ENCODE measurements at places on chromosomes 2 and 18.

DNA sequence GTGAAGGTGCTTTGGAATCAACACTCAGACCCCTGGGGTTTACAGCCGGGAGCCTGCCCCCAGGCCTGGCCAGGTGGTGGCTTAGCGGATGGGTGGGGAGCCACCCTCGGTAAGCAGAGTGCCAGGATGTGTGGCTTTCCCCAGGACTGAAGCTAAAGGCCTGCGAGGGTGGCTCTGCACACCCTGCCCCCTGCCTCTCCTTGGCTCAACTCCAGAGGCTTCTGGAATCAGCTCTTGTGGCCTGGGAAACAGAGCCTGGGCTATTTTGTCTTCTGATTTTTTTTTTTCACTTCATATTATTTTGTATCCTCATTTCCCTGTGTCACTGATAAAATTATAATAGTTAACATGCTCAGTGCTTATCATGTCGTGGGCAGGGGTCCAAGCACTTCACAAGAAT lies 79.8 kb downstream of the RHOB start:
- DNase-seq = no peak

GRCh38 chr2:54499661-54500060 lies 43.5 kb downstream of the SPTBN1 start:
- DNase-seq = no peak

DNA sequence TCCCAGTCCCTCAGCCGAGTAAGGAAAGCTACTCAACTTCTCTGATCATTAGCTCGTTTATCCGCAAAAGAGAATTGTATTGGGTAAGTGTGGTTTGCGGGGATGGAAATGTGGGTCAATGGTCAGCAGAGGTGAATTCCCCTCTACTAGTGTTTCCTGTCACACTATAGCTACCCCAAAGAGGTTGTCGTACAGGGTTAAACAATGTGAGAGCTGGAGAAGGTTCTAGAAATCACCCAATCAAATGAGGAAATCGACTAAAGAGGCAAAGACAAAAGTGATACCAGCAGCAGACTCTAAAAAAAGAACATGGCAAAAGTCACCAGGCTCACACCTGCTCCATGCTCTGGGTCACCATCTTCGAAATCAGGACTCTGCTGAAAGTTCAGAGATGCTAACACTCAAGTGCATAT lies 144.7 kb upstream of the ITGA4 start:
- no peak for DNase-seq

GRCh38 chr2:191341436-191341835 lies 96.2 kb downstream of the MYO1B start:
- DNase-seq = no peak

DNA sequence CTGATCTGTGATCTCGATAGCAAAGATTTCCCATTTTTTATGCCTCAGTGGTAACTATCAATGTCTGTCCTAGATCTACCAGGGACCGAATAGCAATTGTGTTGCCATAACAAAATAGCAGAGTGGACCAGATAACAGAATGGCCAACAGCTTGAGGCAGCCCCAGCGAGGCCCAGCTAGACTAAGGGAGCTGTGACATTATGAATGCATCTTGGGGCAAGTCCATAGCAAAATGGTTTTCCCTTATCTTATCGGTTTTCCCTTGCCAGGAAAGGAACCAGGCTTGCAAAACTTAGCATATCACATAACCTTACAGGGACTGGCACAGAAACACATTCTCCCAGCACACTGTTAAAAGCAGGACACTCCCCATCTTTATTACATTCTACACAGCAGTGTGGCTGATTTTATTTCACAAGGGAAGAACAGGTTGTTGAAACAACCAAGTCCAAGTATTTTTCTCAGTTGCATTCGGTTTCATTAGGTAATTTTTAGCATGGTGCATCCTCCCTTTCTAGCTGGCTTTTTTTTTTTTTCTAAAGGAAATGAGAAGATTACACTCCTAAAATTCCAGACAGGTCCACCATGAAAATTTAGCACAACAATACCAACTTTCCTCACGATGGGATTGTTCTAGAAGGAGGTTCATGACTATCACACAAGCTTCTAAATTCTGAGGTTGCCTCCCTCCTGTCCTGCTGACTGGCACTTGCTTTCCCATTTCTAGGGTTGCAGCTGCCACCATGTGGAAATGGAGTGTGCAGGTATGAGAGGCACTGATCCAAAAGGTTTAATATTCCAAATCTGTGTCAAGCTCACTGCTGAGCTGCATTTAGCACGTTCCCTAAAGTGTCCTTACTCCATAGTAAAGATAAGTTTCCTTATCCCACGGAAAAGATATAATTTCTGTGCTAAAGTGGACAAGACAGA lies 97.0 kb upstream of the SLC35G4 start:
- DNase-seq = no peak

GRCh38 chr2:205684871-205685313 lies 2.6 kb downstream of the NRP2 start:
- DNase-seq = no peak

DNA sequence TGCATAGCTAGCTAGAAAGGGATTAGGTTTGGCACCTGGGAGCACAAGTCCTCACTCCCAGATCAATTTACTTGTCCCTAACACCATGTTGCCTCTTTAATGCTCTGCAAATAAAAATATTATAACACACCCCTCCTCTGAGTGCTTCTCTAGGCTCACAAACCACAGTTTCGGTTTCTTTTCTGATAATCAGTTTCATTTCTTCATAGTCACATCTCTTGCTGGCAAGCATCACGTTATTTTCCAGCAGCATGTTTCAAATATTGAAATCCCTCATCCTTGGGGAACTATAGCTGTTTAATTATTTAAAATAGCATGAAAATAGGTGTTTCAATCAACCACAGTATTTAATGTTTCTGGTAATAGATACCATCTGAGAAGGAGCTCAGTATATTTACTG lies 13.9 kb upstream of the SMCHD1 start:
- no peak for DNase-seq

DNA sequence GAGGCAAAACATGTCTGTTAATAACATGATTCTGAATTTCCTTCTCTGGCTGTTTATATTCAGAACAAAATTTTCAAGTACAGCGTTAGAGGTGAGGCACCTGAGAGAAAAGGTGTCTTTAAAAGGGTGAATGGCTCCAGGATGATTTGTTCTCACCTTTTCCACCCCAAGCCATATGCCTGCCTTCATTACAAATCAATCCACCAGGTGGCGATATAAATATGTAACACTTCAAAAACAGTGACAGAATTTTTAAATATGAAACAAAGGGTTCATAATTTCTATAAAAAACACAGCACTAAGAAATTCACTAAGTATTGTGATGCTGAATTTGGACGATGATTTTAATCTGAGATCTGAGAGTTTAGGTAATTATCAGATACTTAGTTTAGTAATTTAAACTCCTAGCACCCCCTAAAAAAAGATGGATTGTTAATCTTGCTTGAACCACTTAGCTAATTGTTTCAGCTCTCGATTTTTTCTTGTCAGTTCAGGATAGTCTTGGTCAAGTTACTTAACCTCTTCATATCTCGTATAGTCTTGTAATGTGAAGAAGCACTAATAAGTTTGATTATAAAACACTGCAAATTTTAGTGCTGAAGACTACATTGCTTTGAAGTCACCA lies 528.8 kb downstream of the CPS1 start:
- no peak for DNase-seq

GRCh38 chr2:138327967-138328366 lies 173.6 kb upstream of the SPOPL start:
- DNase-seq = no peak

DNA sequence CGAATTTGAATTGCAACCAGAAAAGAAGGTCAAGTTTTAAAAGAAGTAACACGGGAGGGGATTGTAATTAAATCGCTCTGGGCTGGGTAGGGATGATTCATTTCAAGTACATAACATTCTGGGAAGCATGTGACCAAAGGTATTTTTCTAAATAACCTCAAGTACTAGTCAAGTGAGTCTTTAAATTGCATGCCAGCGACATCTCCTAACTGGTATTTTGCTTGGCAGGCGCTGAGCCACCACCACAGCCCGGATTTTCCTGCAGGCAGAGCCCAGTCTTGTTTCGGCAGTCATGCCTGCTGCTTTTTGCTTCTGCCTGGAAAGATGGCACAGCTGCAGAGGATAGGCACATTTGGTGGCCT lies 33.7 kb upstream of the NPAS2 start:
- no peak for DNase-seq

DNA sequence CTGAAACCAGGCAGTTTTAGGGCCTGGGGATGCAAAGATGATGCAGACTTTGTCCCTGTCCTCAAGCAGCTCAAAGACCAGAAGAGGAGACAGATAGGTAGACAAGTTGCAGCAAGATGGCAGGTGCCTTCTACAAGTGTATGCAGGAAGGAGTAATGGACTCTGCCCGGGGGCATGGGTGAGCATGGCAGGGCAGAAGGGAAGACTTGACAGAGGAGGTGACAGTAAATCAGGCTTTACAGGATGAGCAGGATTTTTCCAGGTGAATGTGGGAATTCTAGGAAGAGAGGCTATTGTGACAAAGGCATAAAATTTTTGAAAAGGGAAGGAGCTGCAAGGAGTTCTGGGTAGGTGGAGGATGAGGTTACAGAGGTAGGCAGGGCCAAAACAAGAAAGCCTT lies 4.7 kb downstream of the EFEMP1 start:
- no peak for DNase-seq

DNA sequence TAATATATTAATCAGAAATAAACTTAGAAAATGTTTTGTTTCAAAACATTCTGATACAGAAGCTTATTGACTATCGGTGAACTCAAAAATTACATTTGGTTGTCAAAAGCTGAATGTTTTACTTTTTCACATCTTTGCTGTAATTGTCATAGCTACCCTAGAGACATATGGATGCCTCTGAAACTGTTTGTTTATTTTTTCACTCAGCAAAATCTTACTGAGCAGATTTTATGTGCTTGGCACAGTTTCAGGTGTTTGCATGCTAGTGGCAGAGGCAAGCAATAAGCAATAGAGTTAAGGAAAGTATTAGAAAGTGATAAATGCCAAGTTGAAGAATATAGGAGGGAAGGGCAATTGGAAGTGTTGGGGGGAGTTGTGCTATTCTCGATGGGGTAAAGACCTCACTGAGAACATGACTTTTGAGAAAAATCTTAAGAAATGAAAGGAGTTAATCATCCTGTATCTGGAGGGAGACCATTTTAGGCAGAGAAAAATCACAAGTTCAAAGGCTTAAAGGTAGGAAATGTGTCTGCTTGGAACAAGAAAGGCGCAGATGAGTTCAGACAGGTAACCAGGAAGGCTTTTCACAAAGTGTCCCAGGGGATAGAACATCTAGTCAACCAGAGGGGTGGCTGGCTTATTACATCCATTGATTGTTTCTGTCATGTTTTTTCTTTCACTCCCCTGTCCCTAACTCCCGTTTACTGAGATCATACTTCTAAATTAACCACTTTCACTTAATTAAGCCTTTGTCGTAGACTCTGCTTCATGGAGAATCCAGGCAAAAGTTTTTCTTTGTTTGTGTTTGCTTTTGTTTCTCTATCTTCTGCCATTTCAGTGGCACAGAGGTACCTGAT lies 27.2 kb upstream of the COBLL1 start:
- no peak for DNase-seq

DNA sequence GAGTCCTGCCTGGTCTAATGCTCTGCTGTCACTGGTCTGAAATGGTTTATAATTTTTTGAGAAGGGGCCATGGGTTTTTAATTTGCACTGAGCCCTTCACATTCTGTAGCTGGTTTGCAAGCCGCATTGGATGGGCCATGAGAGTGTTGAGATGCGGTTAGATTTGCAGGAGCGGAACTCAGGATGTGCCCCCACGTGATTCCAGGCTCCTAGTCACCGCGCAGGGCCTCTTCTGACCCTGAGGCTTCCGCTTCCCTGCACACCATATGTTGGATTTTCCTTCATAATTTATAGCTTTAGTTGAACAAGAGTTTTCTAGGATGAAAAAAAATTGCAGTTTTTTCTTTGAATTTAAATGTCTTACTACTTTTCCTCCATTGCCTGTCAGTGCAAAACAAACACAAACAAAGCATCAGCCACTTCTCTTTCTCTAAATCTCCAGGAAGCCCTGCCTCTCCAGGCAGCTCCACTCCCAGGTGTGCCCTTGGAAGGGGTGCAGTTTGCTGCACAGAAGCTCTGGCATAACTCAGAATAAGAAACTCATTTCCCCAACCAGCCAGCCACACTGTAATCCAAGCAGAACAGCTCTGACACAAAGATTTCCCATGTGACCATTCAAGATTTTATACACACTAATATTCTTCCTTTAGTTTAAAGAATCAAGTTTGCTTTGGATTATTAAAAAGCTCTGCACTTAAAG lies 18.4 kb upstream of the TPO start:
- no peak for DNase-seq

- no peak for DNase-seq
Observed at GRCh38 chr2:187054501-187055319, 205.7 kb upstream of the ZSWIM2 start.

GRCh38 chr2:235042576-235043515 lies 91.0 kb downstream of the SH3BP4 start:
- DNase-seq = no peak

DNA sequence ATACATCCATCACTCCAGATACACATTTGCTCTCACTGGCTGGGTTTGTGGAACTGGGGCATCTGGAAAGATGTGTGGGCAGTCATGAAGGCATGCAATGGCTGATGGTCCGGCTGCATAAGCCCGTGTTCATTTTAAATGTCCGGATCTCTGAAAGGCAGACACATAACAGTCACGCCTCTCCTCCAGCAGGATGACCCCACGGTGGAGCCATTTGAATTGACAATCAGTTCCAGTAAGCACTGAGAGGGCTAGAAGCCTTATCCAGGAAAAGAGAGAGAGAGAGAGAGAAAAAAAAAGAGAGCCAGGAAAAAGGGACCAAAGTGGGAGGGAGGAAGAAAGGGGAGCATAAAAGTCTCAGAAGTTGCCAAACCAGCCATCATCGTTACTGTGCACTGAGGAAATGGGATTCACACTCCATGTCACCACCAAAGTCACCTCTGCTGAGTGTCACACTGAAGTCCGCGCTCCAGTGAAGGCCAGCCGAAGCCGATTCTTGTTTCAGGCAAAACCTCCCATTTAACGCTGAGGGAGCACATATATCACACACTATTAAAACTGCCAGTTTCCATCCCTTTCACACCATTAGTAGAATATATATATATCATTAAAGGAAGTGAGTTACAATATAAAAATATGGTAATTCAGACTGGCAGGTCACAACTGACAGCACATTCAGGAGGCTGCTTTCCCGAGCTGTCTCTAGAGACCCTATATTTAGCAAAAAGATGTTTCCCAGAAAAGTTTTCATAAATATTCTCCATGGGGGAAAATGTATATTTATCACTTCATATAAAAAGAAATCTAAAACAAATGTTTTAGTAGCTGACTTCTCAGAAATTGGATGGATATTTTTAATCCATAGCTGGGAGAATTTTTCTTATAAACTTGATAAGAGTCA lies 142.0 kb downstream of the ACTR3 start:
- no peak for DNase-seq
